ENCODE measurements at places on chromosomes 12 and 14.

DNA sequence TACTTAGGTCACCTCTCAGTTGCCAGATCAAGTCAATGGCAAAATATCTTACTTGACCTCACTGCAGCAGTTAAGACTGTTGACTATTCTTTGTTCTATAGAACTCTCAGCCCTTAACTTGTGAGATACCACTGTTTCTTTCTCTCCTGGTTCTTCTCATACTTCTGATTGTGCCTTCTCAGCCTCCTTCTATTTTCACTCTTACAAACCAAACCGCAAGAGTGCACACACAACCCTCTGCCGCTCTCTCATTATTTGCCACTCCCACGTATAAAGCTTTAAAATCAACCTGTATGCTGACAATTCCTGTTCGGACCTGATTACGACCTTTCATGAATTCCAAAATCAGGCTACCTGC is 4.5 kb downstream of the E2F7 start:
- DNase-seq, result no peak

DNA sequence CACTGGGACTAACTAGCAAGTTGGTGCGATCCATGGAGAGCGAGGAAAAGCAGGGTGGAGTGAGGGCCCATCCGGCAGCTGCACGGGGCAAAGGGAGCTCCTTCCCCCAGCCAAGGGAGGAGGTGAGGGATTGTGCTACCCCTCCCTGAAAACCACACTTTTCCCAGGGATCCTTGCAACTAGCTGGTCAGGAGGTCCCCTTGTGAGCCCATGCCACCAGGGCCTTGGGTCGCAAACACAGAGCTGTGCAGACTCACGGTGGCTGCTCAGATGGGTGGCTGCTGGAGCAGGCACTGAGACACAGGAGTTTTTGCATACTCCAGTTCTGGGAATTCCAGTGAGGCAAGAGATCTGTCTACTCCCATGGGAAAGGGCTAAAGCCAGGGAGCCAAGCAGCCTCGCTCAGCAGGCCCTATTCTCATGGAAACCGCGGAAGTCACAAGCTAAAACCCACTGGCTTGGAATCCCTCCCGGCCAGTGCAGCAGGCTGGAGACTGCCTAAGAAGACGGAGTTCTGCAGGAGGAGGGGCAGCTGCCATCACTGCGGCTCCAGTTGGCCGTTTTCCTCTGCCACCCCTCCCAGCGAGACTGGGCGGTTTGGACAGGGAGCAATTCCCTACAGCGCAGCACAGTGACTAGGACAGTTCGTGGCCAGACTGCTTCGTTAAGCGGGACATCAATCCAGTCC is 10.9 kb upstream of the ZNF705A start:
- no peak for DNase-seq

GRCh38 chr14:24310646-24311604 is at the start of gene LTB4R:
LTB4R (plus strand) TSS chr14:24311502; CDS start chr14:24315652, 4,150 bp downstream.
- DNase-seq, result peak; percentile 58

DNA sequence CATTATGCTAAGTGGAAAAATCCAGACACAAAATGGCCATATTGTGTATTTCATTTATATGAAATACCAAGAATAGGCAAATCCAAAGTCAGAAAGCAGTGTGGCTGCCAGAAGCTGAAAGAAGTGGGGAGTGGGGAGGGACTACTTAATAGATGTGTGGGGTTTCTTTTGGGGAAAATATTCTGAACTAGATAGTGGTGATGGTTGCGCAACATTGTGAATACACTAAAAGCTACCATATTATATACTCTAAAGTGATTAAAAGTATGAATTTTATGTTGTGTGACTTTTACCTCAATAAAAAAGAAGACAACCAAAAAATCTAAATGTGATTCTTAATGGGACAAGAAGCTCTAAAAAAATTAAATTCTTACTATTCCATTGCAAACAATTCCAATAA is 272.6 kb downstream of the DAD1 start:
- DNase-seq, result no peak

DNA sequence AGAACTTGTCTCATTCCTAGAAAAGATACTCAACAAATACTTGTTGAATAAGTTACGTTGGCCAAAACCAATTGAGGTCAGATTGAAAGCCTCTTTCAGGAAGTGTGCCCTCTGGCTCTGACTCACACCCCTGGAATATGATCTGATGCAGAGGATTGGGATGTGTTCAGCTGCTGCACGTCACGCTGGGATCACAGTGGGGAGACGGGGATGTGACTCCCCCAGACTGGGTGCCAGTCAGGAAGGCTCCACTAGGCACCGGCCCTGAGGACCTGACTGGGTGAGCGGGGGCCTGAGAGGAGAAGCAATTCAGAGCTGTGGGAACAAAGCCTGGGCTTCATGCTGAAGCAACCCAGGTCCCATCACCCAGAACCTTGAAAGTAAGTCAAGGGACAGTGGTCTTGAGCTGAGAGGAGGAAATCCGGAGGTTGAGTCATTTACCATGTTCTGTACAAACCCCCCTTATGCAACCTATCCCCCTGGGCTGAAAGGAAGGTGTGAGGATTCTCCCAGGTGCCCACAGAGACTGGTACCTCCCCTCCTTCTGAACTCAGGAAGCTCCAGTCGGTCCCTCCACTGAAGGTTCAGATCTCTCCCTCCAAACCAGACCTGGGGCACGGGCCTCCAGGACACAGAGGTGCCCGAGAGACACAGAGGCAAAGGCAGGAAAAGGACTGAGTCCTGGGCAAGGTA is 3.9 kb downstream of the CEBPE start:
- DNase-seq, result peak; percentile 85

- no peak for DNase-seq
These were observed 66.3 kb downstream of the VRK1 start for GRCh38 chr14:96863327-96863985.

GRCh38 chr14:68546839-68547238 is 246.0 kb downstream of the ZFP36L1 start:
- DNase-seq, result no peak

DNA sequence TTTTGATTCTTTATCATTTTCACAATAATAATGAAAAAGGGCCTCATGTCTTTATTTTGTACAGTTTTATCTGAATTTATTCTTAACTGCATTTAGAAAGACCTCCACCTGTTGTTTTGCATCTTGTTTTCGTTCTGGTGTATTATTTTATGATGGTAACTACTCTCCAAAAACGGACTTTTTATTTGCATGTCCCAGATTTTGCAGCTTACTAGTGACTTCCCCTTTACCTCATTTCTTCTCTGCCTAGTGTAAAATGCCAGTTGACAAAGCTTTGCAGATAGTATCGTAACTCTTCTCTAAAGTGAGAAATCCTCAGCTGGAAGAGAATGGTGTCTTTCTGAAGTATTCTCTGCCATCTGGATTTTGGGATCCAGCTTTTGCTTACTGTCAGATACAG is 17.2 kb downstream of the PEX5 start:
- DNase-seq, result no peak

GRCh38 chr14:37862263-37862662 is 266.8 kb downstream of the TTC6 start:
- no peak for DNase-seq

GRCh38 chr12:120584343-120585149 is 3.3 kb upstream of the POP5 start:
- DNase-seq, result no peak

DNA sequence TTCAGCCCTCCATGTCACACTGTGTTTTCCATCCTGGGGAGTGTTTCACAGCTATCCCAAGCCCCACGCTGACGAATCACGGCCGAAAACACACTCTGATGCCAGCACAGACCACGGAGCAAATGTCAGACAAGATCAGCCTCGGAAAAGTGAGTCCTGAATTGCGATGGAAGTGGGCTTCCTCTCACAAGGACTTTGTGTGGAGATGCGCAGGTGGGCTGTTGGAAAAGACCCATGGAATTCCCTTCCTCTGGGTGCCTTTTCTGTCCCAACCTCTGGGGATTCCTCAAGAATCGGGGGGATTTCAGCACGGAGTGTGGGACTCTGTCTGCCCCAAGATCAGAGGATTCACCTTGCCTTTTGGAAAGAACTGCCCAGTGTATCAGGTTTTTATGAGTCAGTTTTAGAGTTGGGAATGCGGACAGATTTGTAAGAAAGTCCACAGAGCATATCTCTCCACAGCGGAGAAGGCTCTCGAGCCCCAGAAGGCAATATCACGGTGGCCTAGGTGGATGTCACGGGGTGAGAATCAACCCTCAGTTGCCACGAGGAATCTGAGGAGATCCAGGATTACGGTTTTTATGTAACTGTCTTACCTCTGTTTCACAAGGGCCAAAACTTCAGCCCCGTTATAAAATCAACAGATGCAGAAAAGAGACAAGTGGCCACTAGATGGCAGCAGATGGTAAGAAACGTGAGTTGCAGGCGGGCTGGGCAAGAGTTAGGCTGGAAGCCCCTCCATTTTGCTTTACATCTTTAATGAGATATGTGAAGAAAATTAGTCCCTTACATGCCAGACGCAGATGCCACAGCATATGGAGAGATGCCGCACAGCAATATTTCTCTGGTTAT is 201.9 kb downstream of the DAD1 start:
- DNase-seq, result peak; percentile 16

DNA sequence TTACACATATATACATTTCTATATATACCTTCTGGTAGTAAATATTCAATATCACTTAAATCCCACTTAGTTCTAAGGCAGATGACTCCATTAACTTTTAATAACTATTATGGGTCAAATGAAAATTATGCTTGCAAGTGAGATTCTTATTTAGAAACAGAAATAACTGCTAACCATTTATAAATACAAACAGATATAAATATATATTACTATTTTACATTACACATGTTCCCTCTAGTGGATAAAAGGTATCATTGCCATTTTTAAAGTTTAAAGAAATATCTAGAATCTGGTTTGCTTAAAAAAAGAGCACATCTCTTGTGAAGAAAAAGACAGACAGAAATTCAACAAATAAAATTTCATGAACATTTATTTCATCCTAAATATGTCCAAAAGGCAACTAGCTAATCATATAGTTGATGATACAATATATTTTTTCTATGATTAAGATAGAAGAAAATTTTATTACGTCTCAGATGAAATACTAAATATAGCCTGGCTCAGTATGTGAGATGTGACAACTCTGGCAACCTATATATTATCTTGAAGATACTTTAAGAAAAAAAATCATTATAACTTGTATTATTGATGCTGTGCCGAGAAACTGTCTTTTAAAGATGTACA is 11.7 kb upstream of the RAD51AP1 start:
- no peak for DNase-seq

DNA sequence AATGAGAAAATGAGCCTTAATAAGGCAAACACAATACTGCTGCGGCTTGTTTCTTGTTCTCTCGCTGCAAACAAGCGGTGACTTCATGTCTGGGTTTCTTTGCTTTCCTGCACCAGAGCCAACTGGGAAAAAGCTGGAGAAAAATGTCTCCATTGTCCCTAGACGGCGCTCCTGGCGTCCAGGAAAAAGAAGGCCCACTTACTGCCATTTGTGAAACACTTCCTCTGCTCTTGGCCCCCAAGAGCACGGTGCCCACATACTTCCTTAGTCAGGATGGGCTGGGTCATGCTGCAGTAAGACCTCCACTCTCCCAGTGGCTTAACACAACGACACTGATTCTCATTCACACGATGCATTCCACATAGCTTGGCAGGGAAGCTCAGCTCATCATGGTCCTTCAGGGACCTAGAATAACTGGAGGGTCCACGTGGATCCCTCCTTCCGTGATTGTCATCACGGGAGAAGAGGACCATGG is 86.0 kb upstream of the BCL11B start:
- no peak for DNase-seq

DNA sequence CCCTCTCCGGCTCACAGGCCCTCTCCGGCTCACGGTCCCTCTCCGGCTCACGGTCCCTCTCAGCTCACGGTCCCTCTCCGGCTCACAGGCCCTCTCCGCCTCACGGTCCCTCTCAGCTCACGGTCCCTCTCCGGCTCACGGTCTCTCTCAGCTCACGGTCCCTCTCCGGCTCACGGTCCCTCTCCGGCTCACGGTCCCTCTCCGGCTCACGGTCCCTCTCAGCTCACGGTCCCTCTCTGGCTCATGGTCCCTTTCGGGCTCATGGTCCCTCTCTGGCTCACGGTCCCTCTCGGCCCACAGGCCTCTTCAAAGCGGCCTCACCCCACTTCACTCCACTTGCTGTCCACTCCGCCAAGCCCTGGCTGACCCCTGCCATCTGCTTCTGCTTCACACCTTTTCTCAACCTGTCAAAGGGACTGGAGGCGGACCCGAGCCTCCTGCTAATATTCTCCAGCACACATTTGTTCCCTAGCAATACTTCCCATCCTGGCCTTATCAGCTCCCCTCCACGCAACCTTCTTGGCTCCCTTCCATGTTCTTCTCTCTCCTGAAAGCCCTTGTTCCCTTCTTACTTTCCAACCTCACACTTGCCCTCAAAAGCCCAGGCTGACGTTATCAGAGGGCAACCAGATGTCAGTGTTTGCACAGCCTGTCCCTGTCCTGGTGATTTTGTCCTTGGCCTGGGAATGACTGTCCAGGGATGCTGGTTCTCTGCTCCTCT is 176.7 kb downstream of the CALM1 start:
- no peak for DNase-seq

DNA sequence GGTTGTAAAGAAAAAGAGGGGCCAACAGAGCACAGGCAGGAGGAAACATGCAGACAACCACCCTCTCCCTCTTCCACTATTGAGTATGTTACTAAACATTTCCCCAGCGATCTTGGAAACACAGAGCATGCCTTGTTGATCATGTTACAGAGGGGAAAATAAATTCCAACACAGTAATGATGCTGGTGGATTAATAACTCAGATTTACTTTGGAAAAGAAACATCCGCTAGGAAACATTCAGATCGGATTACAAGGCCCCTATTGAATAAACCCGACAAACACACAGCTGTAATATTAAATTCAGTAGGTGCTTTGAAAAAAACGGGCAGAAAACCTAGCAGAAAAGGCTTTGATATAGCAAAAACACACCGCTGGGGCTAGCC is 5.4 kb downstream of the BMP4 start:
- DNase-seq, result no peak

DNA sequence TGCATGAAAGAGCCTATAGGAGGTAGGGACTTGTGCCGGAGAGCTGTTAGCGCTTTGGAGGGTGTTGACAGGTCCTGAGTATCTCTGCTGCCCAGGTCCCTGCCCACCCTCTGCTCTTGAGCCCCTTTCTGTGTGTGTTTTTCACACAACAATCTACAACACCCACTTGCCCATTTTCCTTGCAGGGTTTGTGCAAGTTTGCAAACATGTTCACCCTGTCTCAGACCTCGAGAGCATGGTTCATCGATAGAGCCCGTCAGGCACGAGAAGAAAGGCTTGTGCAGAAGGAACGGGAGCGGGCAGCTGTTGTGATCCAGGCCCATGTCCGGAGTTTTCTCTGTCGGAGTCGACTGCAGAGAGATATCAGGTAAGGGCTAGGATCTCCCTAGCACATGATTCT is 5.9 kb downstream of the UBE3B start:
- DNase-seq, result no peak

DNA sequence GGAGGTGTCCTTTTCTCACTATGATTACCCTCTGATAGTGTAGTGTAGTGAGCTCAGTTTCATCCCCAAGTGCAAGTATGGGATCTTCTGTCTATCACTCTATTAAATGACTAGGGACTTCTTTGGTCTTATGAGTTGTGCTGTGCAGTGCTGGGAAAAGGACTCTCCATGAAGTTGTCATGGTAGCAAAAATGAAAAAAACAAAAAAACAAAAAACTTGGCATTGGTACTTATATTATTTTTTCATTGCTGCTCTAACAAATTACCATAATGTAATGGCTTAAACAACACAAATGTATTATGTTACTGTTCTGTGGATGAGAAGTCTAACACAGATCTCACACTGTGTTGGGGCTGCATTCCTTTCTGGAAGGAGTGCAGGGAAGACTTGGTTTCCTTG is 393.1 kb upstream of the NOVA1 start:
- no peak for DNase-seq

- DNase-seq, result peak; percentile 77
These were observed 47.4 kb upstream of the SRSF5 start for GRCh38 chr14:69719501-69719951.

GRCh38 chr14:55807881-55808379 is 227.9 kb downstream of the KTN1 start:
- DNase-seq, result no peak

Measured in GF-D8 (cell line).